ENCODE measurements at places on chromosomes 1 and 21. TPM values are rescaled to one million over a fixed set of nuclear protein-coding genes. Genes with fewer than 3 reads are reported as not detected.
A peak's percentile ranks its signal among the peaks of the same experiment; 100 is the strongest.

- H3K27me3 ChIP-seq = no peaks in the 10 kb centered on the region
- no peak overlapping the region for H3K4me3 ChIP-seq
- H3K4me1 ChIP-seq = no peaks in the 10 kb centered on the region
Measured at GRCh38 chr1:91054780-91055481, 33.1 kb upstream of the ZNF644 start.

DNA sequence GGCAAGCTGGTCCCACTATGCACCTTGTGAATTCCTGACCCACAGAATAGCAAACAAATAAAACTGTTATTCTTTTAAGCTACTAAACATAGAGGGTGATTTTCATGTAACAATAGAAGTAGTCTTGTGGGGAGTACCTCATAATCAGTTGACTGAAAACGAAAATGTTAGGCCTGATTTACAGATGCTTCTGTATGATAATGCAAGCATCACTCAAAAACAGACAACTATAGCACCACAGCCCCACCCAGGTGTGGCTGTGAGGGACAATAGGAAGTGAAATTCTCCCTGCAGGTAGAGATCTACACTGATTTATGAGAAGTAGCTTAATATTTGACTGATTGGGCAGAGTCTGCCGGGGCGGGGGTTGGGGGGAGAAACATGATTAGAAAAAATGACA is 26.5 kb upstream of the KRTAP19-8 start:
- no peak overlapping the region for H3K27ac ChIP-seq
- DNase-seq = no peak
- H3K27me3 ChIP-seq = no peaks in the 10 kb centered on the region

- peak overlapping the region; percentile 47 for H3K27ac ChIP-seq
- peaks cover 13% of the 10 kb centered on the region for H3K4me1 ChIP-seq
- H3K36me3 ChIP-seq = peaks cover 2% of the 10 kb centered on the region
- no peak overlapping the region for H3K4me3 ChIP-seq
Measured at GRCh38 chr1:201136355-201137023, 9.5 kb upstream of the ASCL5 start.

- no peaks in the 10 kb centered on the region for H3K36me3 ChIP-seq
- peak; percentile 99 for DNase-seq
- H3K4me3 ChIP-seq = no peak overlapping the region
- peaks cover 6% of the 10 kb centered on the region for H3K4me1 ChIP-seq
- peak overlapping the region; percentile 17 for H3K27ac ChIP-seq
Measured at GRCh38 chr1:8040586-8040985, 14.5 kb upstream of the ERRFI1 start.

GRCh38 chr1:222821239-222821638 is 6.4 kb downstream of the DISP1 start:
- H3K27ac ChIP-seq = no peak overlapping the region
- no peaks in the 10 kb centered on the region for H3K27me3 ChIP-seq
- peak; percentile 42 for DNase-seq
- no peaks in the 10 kb centered on the region for H3K36me3 ChIP-seq
- peaks cover 14% of the 10 kb centered on the region for H3K4me1 ChIP-seq

- no peaks in the 10 kb centered on the region for H3K4me1 ChIP-seq
- H3K27ac ChIP-seq = no peak overlapping the region
- no peaks in the 10 kb centered on the region for H3K27me3 ChIP-seq
- DNase-seq = no peak
- no peak overlapping the region for H3K4me3 ChIP-seq
Measured at GRCh38 chr1:29355375-29355774, 119.1 kb downstream of the PTPRU start.

DNA sequence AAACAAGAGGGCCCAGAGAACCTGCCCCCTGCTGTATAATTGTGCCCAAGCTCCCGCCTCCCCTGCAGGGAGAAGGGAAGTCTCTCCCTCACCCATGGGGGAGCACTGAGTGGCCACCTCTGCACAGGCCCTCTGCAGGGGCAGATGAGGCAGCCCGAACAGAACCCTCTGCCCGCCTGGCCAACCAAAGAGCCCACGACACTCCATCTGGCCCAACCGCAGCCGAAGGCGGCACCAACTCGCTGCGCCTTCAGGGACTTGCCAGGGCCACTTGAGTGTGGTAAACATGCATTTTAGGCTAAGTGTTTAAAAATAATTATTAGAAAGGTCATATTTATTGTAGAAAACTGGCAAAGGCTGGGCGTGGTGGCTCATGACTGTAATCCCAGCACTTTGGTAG is 34.6 kb upstream of the CCSAP start:
- no peaks in the 10 kb centered on the region for H3K4me1 ChIP-seq
- no peak for DNase-seq
- no peak overlapping the region for H3K27ac ChIP-seq
- H3K4me3 ChIP-seq = no peak overlapping the region

GRCh38 chr1:244214009-244214967 is 163.2 kb downstream of the ZBTB18 start:
- H3K4me1 ChIP-seq = no peaks in the 10 kb centered on the region
- H3K36me3 ChIP-seq = no peaks in the 10 kb centered on the region
- no peak overlapping the region for H3K4me3 ChIP-seq
- H3K27ac ChIP-seq = no peak overlapping the region
- peak; percentile 99 for DNase-seq

DNA sequence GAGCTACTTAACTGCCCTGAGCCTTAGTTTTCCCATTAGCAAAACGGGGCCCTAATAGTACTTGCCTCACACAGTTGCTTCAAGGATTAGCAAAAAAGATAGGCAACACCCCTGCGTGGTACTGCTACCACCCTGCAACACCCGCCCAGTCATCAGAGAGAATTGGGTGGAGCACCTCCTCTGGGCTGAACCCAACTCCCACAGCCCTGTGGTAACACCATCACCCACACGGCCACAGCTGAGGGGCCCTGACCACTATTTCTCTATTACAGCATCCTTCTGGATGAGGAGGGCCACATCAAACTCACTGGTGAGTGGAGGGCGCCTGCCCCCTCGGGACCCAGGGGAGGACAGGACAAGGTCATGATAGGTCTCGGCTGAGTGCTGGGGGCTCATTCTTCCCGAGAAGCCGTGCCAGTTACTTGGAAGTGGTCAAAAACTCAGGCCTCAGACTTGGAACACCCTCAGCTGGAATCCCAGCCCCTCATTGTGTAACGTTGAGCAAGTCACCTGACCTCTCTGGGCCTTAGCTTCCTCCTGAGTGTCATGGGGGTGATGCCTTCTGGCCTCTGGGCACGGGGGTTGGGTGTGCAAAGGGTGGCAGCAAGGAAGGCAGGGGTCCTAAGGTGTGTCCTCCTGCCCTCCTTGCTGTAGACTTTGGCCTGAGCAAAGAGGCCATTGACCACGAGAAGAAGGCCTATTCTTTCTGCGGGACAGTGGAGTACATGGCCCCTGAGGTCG is 24.6 kb downstream of the RPS6KA1 start:
- no peak overlapping the region for H3K4me3 ChIP-seq
- H3K4me1 ChIP-seq = no peaks in the 10 kb centered on the region
- H3K36me3 ChIP-seq = no peaks in the 10 kb centered on the region
- no peak overlapping the region for H3K27ac ChIP-seq

- peak; percentile 96 for DNase-seq
- H3K4me3 ChIP-seq = no peak overlapping the region
- no peaks in the 10 kb centered on the region for H3K36me3 ChIP-seq
- H3K27me3 ChIP-seq = no peaks in the 10 kb centered on the region
- no peak overlapping the region for H3K27ac ChIP-seq
- H3K4me1 ChIP-seq = peaks cover 17% of the 10 kb centered on the region
Measured at GRCh38 chr1:172745014-172745413, 86.1 kb downstream of the FASLG start.

DNA sequence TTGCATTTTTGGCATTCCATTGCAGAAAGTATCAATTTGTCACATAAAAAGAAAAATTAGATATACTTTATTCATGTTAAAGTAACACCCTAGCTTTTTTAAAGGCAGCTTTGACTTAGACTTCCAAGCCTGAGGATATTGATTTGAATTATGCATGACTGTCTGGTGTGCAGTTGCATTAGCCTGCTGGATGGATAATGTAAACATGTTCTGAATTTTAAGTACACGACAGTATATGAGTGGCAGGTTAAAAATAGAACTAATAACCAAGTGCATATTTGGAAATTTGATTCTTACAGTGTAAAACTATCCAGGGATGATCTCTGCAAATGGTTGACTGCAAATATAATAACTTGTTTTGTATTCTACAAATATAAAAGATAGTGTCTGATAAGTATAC is 124.0 kb downstream of the SYT14 start:
- H3K27me3 ChIP-seq = no peaks in the 10 kb centered on the region
- no peak overlapping the region for H3K27ac ChIP-seq
- no peaks in the 10 kb centered on the region for H3K4me1 ChIP-seq
- no peaks in the 10 kb centered on the region for H3K36me3 ChIP-seq

DNA sequence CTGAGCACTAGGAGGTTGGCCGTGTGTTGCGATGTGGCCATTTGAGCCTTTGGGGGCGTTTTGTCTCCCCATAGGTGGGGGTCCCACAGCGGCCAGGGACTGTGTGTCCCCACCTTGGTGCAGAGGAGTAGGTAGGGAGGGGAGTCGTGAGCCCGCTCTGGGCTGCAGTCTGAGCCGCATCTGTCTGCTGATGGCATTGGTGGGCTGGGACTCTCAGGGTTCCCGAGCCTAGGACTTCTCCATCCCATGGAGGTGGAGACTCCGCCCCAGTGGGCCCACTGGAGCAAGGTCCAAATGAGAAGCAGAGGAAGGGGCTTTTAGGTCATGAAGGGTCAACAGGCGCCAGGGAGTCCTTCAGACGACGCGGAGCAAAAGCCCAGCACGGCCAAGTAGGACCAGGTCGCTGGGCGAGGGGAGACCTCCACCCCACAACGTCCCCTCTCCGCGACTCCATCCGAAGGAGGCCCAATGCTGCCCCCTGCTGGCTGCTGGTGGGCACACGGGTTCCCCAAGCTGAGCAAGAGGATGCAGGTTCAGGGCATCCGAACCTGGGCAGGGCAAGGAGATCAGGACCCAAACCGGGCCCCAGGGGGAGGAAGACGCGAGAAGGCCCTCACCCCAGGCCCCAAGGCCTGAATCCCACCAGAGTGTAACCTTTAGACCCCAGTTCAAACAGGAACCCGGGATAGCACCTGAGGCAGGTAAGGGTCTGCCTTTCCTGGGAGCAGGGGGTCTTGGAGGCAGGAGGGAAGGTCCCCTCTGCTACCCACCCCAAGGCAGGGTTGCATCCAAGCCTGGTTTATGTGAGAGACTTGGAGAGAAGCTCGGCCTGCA is 14.9 kb downstream of the TTC34 start:
- no peak overlapping the region for H3K4me3 ChIP-seq
- H3K27ac ChIP-seq = no peak overlapping the region
- no peak for DNase-seq
- H3K36me3 ChIP-seq = no peaks in the 10 kb centered on the region
- H3K27me3 ChIP-seq = no peaks in the 10 kb centered on the region

DNA sequence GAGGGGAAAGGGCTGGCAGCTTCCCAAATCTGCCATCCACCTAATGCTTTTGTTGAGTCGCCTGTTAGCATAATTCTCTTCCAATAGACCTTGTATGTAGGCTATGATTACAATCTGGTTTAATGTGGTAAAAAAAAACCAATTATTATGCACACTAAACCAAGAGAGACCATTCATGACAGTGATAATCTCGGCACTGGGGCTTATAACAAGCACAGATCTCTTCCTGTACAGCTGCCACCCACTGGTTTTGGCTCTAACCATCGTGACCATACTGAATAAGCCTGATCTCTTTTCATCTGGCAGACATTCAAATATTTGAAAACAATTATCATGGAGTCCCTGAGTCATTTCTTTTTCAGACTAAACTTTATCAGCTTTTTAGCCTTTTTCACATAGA is 12.0 kb upstream of the SYT14 start:
- no peaks in the 10 kb centered on the region for H3K4me1 ChIP-seq
- no peaks in the 10 kb centered on the region for H3K27me3 ChIP-seq
- peak; percentile 98 for DNase-seq

DNA sequence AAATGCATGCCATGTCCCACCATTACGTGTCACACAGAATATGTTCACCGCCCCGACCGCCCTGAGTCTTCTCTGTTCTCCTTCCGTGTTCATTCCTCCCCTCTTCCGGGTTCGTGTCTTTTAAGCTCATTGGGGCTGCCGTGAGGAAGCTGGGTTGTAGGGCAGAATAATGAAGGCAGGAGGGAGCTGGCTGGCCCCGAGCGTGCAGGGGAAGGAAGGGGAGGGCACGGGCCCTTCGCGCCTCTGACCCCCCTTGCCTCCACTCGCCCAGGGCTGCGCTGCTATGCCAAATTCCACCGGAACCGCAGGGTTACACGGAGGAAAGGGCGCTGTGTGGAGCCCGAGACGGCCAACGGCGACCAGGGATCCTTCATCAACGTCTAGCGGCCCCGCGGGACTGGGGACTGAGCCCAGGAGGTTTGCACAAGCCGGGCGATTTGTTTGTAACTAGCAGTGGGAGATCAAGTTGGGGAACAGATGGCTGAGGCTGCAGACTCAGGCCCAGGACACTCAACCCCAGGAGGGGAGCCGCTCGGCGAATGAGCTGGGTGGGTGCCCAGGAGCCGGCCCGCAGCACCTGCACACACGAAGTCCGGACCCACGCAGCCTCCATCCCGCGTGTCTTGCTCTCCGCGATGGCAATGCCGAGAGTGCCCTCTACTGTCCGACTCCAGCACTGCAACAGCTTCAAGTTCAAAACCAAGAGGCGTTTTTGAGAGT is 16.5 kb upstream of the AGTRAP start:
- H3K27me3 ChIP-seq = peaks cover 5% of the 10 kb centered on the region
- DNase-seq = peak; percentile 72
- no peaks in the 10 kb centered on the region for H3K4me1 ChIP-seq
- no peak overlapping the region for H3K27ac ChIP-seq
- H3K36me3 ChIP-seq = no peaks in the 10 kb centered on the region

- no peaks in the 10 kb centered on the region for H3K27me3 ChIP-seq
- H3K36me3 ChIP-seq = peaks cover 3% of the 10 kb centered on the region
- no peak overlapping the region for H3K27ac ChIP-seq
- no peak for DNase-seq
- no peak overlapping the region for H3K4me3 ChIP-seq
Measured at GRCh38 chr1:111768023-111768422, 12.3 kb downstream of the DDX20 start.

DNA sequence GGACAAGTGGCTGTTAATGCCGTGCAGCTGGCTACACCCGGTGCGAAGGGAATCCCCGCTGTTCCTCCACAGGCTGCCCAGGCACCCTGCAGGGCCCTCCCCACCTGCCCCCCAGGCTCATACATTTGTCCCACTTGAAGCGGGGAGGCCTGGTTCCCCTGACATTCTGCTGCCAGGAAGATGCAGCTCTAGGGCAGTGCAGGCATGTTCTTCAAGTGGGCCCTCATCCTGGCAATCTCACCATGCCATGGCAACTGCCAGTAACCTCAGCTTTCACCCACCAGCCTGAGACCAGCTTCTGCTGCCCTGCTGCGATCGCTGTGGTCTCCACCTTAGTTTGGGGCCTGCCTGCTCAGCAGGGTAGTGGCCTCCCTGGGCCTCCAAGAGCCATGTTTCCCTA is 151.9 kb upstream of the COL6A1 start:
- H3K27ac ChIP-seq = no peak overlapping the region
- no peaks in the 10 kb centered on the region for H3K36me3 ChIP-seq
- H3K4me3 ChIP-seq = no peak overlapping the region
- no peaks in the 10 kb centered on the region for H3K4me1 ChIP-seq
- no peak for DNase-seq

FAM229A gene
- total RNA-seq = 0.99 TPM

PADI2 gene
- not detected for total RNA-seq

FAM43B gene
- total RNA-seq = under 0.01 TPM

CPLANE2 gene
- total RNA-seq = 12.1 TPM

IQGAP3 gene
- total RNA-seq = 1.3 TPM
